ENCODE measurements at places on chromosomes 1 and 21.

DNA sequence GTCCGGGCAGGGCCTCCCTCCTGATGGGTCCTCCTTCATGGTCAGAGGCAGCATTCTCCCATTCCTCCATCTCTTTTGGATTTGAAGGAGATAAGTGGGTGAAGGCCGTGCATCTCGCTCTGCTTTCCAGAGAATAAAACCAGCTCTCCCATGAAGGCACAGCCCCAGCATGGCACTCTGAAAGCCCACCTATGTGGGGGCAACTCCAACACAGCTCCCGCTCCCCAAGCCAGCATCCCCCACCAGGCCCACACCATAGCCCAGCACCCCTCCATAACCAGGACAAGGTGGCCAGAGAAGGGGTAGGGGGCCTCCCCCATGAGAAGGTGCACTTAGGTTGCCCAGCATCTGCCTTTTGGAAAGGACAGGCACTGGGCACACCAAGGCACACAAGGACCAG, 112.2 kb downstream of the PDE9A start:
- no peak for DNase-seq

DNA sequence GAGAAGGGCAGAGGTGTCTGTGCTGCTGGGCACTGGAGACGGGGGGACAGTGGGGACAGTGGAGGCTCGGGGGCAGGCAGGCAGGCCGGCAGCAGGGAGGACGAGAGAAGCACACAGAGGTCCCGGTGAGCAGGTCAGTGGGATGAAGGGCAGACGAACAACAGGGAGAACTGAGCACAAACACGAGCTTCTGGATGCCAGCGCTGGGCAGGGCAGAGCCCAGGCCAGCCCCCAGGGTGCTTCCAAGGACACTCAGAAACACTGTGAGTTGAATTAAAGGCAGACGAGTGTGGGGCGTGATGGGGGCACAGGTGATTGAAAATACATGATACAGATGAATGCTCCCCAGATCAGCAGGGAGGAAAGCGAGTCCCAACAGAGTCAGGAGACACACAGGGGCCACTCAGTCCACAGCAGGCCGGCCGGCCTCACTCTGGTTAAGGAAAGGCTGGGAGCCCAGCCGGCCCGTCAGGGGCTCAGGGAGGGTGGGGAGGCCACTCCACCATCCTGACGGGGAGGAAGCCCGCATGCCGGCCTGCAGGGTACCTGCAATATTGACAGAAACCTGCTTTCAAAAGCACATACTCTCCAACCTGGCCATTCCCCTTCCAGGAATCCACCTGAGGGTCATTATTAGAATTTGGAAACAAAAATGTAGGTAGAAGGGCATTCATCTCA, 14.1 kb downstream of the SLC19A1 start:
- no peak for DNase-seq

- no peak for DNase-seq
Observed at GRCh38 chr1:31939484-31940329, 1.5 kb upstream of the PTP4A2 start.

GRCh38 chr1:229171934-229172333, 99.0 kb upstream of the RAB4A start:
- DNase-seq = no peak

DNA sequence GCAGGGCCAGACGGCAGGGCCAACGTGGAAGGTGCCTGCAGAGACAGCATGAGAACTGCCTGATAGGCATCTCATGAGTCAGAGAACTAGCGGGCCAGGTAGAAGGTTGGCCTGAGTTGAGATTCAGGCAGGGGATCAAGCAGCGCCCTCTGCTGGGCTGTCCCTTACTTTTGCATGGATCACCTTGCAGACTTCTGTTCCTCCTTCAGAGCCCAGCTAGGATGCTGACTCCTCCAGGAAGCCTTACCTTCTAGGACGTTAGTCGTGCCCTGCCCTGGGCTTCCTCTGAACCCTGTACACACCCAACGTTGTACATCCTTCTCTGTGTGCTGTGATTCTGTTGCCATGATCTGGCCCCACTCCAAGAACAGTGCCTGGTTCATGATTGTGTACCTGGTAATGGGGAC, 231.3 kb upstream of the VAMP3 start:
- DNase-seq = no peak

DNA sequence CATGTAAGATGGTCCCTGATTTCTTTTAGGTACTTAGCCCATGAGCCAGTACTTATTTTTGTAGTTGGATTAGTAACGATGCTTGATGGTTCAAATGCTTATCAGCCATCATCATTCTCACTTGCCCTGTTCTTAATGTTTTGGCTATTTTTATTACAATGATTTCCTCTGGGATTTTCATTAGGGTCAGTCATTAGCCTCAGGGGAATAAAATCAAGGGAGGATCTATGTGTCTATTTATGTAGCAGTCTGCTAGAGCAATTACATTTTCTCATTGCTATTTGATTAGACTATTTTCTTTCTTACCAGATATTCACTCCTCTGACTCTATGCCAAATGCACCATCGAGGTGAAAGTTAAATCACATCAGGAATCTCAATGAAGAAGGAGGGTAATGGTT, 10.9 kb upstream of the CCT8 start:
- DNase-seq = no peak

- DNase-seq = no peak
Observed at GRCh38 chr1:39490596-39491145, 765 bp upstream of the BMP8A start.

DNA sequence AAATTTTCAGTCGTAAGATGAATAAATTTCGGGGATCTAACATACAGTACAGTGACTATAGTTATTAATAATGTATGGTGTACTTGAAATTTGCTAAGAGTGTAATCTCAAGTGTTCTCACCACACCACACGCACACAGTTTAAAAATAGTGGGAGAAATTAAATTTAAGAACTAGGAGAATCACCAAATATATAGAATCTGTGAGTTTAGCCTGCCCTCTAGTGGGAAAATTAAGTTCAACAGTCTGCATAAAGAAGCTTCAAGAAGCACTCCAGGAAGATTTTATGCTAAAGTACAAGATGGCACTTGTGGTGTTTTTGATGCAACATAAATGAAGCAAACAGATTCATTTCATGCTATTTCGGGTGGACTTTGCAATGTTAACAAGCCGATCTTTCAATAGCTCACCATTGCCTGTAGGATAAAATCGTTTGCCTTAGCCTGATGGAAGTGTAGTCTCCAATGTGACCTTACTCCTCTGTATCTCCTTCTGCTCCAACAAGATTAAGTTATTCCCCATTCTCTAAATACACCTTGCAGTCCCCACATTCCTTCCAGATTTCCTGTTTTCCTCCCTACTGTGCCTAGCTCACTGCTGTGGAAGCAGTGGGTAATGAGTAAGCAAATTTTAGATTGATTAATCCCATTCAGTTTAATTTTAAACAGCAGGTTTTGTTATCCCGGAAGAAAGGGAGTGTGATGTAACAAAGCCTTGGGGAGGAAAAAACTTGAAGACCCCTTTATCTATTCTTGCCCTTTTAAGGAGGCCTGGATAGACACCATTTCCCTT, 8.7 kb upstream of the PIK3C2B start:
- peak; percentile 81 for DNase-seq

DNA sequence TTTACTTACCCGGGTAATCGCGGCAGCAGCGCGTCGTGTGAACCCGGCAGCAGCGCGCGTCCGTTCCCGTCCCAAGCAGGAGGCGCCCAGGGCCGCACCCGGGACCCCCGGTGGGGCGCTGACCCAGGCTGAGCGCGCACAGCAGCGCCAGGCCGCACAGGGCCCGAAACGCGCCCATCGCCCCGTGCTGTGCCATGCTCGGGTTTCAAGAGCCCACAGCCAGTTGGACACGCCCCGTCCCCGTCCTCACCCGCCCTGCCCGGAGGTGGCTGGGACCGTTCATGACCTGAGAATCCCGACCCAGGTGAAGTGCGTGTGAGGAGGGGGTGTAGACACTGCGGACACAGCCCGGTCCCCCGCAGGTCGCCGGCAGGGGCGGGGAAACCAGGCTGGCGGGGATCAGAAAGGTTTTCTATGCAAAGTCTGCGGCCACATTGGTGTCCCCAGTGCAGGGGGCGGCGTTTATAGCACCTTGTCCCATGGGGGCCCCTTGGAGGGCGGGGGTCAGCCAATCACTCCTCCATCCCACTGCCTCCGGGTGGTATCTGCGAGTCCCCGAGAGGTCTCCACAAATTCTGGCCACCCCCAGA, at the start of gene TNFRSF18:
Gene TNFRSF18 (minus strand): TSS at position 217 of the 590 bp plus-strand sequence. CDS start 21 bp downstream, at position 196.
- no peak for DNase-seq

DNA sequence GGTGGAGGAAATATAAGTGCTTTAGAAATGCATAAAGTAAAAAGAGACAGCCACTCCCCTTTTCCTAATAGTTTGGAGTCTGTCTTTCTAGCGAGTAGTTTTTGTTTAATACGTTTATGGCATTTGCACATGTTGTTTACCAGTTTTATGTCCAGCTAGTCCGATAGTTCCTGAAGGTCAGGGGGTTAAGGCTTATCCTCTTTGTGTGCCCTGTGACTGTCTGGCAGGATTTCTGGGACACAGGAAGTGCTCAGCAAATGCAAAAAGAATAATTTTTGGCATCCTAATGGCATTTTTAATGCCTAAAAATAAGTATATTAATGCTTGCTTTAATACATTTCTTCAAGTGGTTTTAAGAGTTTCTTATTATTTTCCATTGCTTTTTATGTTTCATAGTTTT, 58.4 kb downstream of the DYRK1A start:
- no peak for DNase-seq

- no peak for DNase-seq
Observed at GRCh38 chr1:31667065-31667785, 22.5 kb upstream of the PEF1 start.

DNA sequence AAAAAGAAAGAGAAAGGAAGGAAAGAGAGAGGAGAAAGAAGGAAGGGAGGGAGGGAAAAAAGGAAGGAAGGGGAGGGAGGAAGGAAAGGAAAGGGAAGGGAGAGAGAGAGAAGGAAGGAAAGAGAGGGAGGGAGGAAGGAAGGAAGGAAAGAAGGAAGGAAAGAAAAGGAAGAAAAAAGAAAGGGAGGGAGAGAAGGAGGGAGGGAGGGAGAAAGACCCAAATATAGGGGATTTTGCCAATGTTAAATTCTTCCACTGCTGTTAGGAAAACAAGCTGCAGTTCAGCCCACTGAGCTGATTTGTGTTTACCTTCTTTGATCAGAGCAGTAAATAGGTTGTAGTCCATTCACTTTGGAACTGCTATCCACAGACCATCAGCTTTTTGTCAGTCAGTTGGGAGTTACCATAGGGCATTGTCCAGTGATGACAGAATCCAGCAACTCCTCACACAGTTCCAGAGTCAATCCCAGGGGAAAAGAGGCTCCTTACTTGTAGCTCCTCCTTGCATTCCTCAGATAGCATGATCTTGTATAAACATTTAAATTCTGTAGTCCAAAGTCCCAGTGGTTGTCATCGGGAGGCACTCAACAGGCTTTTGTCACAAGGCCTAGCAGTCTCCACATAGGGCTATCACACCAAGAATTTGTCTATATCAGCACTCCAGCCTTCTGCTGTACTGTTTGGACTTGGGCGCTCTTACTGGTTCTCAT, 13.5 kb upstream of the PPP1R8 start:
- DNase-seq = no peak

GRCh38 chr1:99852648-99853047, 2.5 kb downstream of the AGL start:
- no peak for DNase-seq

GRCh38 chr1:26530410-26530894, 891 bp downstream of the RPS6KA1 start:
- DNase-seq = no peak

DNA sequence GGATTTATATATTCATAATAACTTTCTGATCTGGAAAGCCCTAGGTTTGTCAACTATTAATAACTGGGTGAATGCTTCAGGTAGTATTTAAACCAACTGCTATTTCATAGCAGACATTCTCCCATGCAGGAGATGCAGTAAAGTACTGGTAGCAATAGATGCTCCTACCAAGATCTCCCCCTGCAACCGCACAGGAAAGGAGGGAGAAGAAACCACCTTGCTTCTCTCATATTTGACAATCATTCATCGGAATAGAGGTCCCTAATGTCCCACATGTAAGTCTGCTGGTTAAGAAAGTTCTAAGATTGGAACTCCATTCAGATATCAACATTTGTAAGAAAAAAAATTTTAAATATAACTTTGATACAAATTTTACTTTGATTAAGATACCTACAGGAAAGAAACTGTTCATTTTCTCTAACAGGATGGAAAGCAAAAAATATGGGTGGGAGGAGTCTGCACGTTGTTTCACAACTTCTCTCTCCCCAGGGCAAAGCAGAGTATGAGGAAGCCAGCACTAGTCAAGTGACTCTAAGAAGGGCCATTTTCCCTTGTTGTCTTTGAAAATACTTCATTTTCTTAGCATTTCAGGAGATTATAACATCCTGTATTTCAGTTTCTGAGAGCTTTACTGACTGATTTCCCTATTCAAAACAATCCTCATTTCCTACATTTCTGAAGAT, at the start of gene PYHIN1:
Gene PYHIN1 (plus strand): TSS at position 498 of the 683 bp plus-strand sequence. CDS start 5,359 bp downstream, outside the sequence.
- no peak for DNase-seq

DNA sequence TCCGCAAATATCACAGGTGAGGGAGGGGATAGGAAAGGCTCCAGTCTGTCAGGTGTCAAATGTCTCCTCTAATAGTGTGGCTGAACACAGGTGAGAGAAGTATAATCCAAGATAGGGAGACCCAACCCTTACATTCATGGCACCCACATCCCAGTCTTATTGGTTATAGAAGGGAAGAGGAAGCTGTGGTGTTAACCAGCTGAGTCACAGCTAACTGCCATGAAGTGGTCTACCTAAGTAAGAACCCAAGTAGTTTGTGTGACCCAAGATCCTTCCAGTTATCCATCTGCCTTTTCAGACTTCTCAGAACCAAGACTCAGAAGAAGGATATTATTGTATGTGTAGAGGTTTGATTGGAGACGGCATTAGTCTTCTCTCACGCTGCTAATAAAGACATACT, 37.1 kb downstream of the DDAH1 start:
- DNase-seq = no peak

GRCh38 chr1:160221089-160221488, 15.9 kb downstream of the PEA15 start:
- no peak for DNase-seq

GRCh38 chr21:28133116-28133515, 859.6 kb downstream of the LTN1 start:
- DNase-seq = no peak

GRCh38 chr1:92709738-92710137, 75.2 kb downstream of the EVI5 start:
- DNase-seq = no peak

DNA sequence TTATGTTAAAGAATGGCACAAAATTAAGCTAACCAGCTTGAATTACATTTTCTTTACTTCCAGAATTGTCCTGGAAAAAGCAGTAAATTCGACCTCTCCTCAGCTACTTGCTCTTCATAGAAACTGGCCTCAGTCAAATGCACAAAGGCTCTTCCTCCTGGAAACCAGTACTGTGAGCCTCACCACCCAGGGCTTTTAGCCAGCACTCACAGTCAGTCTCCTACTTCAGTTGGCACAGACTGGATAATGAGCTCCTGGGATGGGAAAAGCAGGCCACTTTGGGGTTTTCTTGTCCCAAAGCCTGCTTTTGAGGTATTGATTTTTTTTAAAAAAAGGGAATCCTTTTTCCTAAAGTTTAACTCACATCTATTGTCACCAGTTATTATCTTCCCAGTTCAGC, 40.4 kb downstream of the SCYL3 start:
- DNase-seq = peak; percentile 59

Measured in Ammon's horn (tissue), 1 donor.